ENCODE measurements at places on chromosomes 4 and X.

GRCh38 chr4:5051278-5052203, at the start of gene STK32B:
Gene STK32B (plus strand): TSS chr4:5051480.
- peak; percentile 48 for DNase-seq

- DNase-seq = no peak
Measured at GRCh38 chr4:169963998-169964397, 62.2 kb downstream of the MFAP3L start.

DNA sequence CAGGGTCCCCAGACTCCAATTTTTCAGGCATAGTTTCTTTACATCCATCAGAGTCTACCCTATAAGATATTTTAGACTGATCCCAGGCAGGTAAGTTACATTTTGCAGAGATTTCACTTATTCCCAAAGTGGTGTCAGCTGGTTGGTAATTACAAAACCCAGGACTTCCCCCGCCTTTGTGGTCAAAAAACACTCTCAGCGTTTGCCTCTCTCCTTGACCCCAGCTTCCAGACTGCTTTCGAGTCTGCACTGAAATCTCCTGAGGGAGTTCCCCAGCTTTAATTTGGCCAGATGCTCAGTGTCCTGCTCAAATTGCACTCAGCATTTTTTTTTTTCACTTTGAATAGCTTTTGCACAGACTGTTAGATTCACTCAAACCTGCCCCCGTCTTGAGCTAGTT, 11.2 kb upstream of the AMOT start:
- peak; percentile 38 for DNase-seq

- DNase-seq = no peak
Measured at GRCh38 chrX:13938829-13939530, 90.7 kb downstream of the GEMIN8 start.

- DNase-seq = no peak
Measured at GRCh38 chrX:33086886-33087285, 124.5 kb downstream of the DMD start.

- DNase-seq = no peak
Measured at GRCh38 chrX:70969635-70970481, 39.0 kb upstream of the SLC7A3 start.

DNA sequence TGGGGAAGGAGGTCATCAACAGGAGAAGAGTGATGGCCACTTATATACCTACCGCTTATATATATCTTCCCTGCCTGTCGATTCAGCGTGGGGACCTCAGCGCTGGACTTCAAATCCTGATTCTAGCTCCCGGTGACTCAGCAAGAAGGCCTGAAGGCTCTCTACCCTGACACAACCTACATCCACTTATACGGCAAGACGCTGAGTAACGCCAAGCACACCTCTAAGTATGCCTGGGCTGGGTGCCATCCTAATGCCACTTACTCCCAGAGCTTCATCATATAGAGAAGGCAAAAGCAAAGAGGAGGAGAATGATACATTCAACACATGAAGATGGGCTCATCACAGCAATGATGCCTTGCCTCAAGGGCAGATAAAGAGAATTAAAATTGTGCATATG, 198.3 kb downstream of the CHIC2 start:
- DNase-seq = no peak

- DNase-seq = no peak
Measured at GRCh38 chrX:10106806-10107205, 50.0 kb upstream of the CLCN4 start.

- DNase-seq = no peak
Measured at GRCh38 chrX:54715621-54716020, 82.4 kb downstream of the ITIH6 start.

- DNase-seq = no peak
Measured at GRCh38 chr4:142380052-142380602, 466.0 kb downstream of the INPP4B start.

DNA sequence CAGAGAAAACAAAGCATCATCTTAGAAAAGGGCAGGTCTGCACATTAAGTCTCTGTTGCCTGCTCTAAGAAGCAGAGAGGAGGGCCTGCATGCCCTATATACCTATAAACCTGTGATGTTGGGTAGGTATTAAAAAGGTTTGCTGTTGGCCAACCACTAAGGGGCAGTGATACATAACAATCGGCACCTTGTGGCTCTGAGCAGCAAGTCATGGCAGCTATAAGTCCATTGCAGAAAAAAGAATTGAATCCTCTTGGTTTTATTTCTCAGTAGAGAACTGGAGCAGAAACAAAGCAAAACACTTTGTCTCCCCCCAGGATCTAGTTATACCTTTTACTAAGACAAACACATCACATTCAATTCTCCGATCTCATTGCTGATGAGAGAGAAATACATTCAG, 1364.4 kb downstream of the STIM2 start:
- DNase-seq = no peak

DNA sequence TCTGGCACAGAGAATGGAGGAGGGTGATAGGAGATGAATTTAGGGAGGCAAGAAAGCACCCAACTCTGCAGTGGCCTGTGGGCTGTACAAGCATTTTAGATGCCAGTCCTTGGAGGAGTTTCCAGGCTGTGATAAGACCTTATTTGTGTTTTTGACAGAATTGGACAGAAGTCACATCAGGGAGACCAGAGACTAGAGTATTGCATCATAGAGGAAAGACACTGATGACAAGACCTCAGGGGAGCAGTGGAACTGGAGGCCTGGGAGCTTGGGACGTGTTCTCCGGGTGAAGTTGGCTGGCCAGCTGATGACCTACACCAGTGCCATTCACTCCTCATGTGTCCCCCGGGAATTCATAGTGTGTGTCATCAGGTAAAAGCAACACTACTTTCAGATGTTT, 284.0 kb upstream of the ZFP42 start:
- DNase-seq = no peak

- no peak for DNase-seq
Measured at GRCh38 chr4:15031993-15032675, 29.9 kb downstream of the CPEB2 start.

DNA sequence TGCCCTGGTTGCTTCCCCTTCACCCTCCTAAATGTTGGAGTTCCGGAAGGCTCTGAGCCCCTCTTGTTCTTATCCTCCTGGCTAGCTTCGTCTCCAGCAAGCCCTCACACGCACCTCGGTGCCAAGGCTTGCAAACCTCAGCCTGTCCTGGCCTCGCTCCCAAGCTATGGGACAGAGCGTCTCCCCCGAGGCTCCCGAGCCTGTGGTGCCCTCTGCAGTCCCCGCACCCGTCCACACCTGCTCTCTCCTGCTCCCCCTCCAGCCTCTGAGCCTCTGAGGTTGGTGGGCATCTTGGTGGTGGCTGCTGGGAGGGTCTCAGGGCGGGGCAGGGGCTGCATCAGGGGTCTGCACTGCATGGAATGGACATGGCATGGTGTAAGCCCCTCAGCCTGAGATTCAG, 63.2 kb downstream of the TRMT44 start:
- no peak for DNase-seq

Measured in inflammatory macrophage (primary cell).